ENCODE measurements at places on chromosomes 16 and 17.

GRCh38 chr16:54939510-54940278 is 9.0 kb downstream of the IRX5 start:
- no peak for DNase-seq

DNA sequence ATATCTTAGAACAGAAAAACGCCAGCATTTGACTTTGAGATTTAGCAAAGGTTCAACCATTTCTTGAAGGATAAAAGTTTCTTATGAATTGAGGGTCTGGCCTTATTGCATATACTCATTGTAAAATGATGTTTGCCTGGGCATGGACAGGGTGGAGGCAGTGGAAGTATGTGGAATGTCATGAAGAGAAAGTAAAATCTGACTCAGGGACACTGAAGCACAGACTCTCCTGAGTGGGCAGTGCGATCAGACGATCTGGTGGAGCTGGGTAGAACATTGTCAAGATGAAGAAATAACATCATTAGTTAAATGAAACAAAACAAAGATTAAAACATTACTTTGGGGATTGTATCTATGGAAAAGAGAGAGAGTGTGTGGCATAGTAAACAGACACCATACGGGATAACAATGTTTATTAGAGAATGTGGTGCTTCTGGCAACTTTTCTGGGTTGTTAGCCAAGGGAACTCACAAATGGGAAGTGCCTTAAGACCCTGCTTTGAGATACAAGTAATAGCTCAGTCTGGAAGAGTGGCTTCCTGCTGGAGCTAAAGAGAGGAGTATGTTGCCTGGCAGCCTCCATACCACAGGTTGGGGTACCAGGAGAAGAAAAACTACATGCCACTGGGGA is 4.4 kb downstream of the MAP3K3 start:
- DNase-seq, result no peak

DNA sequence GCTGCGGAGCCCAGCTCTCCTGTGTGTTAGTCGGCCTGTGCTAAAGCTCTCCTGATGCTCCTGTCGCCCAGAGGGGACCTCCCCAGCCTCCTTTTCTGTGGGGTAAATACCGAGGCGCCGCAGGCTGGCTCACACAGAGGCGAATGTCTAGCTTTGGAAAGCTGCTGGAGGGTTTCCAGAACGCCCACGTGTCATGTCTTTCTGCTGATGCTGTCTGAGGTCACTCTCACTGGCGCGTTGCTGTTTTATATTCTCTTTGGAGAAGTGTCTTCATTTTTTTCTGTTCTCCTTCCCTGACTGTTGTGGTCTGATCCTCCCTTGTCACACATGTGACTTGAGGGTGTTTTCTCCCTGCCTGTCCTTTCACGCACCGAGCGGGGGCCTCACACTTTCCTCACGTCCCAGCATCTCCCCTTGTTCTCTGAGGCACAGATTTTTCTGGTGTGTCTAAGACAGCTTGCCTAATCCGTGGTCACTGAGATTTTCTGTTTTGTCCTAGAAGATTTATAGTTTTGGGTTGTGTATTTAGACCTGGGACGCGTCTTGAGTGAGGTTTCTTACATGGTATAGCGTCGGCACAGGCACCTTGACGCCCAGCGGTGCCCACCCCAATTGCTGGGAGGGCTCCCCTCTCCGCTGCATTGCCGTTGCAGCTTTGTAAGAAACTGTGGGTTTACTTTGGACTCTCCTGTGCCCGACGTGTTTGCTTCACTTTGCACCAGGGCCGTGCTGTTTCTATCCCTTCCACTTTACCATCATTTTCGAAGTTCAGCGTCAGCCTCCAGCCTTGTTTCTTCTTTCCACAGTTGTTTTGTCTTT is 92.1 kb upstream of the ZNF750 start:
- DNase-seq, result no peak

- DNase-seq, result no peak
These were observed 53.7 kb downstream of the ABCC6 start for GRCh38 chr16:16169615-16170014.
